ENCODE measurements at places on chromosomes 11 and 22.

DNA sequence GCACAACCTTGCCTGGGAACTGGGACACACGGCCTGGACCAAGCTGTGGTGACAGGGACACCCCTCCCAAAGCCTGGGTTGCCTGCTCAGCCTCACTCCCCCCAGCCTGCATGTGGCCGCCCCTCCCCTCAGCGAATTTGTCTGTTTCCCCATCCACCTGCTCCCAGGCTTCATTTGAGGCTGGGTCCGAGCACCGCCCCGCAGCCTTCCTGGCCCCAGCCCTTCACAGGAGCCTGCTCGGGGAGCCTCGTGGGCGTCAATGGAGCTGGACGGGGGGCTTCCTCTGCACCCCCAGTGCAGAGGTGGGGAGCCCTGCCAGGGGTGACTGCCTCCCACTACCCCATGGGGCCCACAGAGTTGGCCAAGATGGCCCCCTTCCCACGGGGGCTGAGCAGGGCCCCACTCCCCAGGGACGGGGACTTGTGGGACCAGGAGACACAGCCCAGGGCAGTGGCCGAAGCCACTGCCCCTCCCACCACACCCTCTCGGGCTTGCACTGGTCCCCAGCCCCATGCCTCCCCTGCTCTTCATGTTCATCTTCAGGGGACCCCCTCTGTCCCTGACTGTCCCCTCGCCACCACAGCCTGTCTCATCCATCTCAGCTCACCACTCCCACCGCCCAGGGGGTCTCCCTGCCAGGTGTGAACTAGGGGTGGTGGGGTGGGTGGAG lies 91.7 kb downstream of the WNT7B start:
- no peak for DNase-seq

DNA sequence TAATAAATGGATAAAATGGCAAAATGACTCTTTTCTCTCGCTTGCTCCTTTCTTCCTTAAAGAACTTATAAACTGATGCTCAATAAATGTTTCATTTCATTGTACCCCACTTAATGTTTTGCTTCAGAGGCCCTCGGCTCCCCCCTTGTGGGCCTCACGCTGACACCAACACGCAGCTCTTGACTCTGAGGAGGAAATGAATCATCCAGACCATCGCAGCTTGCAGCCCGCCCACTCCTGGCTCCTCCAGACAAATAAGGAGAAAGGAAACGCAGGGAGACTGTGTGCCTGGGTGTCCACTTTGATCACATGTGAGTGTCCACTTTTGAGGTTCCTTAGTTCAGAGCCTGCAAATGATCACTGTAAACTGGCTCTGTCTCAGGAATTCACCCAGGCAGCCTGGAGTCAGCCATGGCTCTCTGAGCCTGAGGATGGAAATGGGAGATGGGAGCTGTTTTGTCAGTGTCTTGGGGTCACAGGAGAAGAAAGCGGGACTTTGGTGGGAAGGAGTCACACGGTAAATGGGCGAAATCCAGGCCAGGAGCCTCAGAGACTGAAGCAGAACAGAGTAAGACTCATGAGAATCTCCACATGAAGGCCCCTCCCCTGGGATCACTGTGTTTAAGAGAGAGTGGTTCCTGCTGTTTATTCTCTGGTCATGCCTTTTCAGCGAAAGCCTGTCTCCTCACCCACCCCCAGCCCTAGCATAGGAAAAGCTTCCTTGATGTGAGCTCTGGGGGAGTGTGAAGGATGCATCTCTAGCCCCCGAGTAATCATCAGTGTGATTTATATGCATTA lies 96.5 kb downstream of the CWC15 start:
- DNase-seq = peak; percentile 24

GRCh38 chr11:44833877-44834452 lies 107.2 kb downstream of the TSPAN18 start:
- DNase-seq = no peak

- no peak for DNase-seq
Measured at GRCh38 chr11:77063861-77064260, 2.9 kb upstream of the CAPN5 start.

DNA sequence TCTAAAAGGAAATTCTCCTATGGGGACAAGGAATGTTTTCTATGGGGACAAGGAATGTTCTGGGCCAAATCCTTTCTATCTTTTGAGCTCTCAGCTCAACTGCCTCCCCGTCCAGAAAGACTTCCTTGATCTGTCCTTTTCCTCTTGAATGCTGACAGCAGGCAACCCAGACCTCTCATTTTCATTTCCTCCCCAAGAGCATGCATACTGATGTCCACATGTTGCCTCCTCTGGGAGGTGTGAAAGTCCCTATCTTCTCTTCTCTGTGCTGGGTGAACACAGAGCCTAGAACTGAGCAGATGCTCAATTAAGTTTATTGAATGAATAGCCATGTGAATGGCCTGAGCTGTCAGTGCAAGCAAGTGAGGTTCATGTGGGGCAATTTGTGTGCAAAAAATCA lies 331.9 kb upstream of the NARS2 start:
- no peak for DNase-seq

- no peak for DNase-seq
Measured at GRCh38 chr22:21599053-21599893, 30.5 kb downstream of the YDJC start.

GRCh38 chr11:112453601-112454577 lies 193.2 kb upstream of the PLET1 start:
- peak; percentile 21 for DNase-seq

DNA sequence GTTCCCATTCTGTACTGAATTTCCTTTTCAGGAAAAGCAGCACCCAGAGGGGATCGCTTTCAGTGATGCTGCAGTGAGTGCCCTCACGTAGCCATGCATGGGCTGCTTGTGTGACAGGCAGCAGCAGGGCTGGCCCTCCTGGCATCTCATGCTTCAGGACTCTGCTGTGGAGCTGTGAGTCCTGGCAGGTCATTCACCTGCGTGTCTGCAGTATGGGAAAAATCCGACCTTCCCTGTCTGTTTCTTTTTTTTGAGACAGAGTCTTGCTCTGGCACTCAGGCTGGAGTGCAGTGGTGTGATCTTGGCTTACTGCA lies 13.4 kb downstream of the GLB1L2 start:
- no peak for DNase-seq

- no peak for DNase-seq
Measured at GRCh38 chr11:3983101-3983500, 111.5 kb upstream of the RRM1 start.

DNA sequence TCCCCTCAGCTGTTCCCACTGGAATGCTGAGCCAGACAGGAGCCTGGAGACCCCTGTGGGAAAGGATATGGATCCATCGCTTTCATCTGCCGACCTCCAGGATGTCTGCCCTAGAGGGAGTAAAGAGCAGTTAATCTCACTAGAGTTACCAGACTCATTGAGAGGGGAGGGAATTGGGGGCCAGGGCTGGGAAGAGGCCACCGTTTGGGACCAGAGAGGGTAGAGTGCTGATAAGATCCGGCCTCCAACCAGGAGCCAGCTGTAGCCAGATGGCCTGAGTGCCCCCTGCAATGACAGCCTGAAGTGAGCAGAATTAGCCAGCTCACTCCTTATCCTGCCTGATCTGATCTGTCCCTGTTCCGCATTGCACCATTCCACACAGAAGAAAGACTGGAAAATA lies 3.7 kb upstream of the APLNR start:
- no peak for DNase-seq

DNA sequence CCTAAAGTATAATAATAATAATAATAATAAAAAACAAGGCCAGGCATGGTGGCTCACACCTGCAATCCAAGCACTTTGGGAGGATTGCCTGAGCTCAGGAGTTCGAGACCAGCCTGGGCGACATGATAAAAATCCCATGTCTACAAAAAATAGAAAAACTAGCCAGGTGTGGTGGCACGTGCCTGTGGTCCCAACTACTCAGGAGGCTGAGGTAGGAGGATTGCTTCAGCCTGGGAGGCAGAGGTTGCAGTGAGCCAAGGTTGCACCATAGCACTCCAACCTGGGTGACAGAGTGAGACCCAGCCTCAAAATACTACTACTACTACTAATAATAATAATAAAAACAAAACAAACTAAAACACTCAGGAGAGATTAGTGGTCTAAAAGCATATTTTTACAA lies 15.6 kb upstream of the ZNF280A start:
- DNase-seq = no peak

GRCh38 chr11:35507688-35508087 lies 17.7 kb downstream of the PAMR1 start:
- DNase-seq = no peak

DNA sequence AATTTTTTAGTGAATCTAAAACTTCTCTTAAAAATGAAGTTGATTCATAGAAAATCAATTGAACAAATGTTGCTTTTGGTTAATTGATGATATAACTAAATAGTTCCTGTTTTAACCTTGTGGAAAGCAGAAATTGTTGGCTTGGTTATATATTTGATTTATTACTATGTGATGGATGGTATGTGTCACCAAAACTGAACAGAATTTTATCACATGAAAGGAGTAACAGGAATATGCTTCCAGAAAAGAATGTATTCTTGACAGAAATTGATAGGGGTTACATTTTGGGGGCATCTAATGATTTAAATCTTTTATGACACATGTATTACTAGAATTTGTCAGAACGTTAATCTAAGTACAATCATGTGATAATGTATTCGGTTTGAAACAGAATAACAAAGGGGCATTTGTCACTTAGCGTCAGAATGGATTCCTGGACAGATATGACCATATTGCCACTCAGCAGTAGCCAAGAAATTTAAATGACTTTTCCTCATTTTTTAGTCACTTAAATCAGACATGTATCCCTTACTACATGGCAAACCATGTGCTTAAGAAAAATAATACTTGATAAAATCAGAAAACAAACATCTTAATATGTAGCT lies 295.2 kb downstream of the GRM5 start:
- no peak for DNase-seq

- no peak for DNase-seq
Measured at GRCh38 chr11:116112087-116112935, 608.1 kb upstream of the CADM1 start.

GRCh38 chr11:14320020-14320419 lies 39.0 kb downstream of the RRAS2 start:
- no peak for DNase-seq

DNA sequence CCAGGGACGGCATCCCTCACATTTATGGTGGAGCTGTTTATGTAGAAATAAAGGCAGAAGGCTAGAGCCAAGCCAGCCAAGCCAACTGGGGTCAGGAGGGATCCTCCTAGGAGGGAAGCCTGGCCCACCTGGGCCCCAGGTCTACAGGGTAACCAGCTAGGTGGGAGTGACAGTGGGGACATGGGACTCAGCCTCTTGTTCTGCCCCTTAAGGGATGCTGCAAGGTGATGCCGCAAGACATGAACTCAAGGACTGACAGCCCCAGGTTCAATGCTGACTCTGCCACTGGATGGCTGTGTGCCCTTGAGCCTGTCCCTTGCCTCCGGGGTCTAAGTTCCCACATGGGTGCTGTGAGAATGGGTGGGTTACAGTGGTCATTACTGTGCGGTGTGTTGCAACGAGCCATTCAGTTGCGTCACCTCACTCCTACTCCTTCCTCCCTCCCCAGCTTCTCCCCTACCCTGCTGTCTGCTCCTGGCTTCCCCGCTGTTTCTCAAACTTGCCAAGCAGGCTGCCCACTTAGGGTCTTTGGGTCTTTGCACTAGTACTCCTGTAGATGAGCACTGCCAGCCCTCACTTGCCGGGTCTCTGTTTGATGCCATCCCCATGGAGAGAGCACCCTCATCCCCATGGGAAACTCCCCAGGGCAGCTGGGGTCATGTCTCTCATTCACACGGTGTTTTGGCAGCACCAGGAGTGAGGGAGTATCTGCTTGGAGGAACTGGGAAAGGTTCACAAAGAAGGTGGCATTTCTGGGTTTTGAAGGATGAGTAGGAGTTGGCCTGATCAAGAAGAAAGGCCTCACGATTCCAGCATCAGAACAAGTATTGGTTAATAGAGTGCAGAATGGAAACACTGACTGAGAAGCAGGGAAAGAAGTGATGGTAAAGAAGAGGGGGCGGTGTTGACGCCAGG lies 43.0 kb upstream of the RTL6 start:
- DNase-seq = no peak

- no peak for DNase-seq
Measured at GRCh38 chr22:44581096-44581435, 83.0 kb upstream of the RTL6 start.

DNA sequence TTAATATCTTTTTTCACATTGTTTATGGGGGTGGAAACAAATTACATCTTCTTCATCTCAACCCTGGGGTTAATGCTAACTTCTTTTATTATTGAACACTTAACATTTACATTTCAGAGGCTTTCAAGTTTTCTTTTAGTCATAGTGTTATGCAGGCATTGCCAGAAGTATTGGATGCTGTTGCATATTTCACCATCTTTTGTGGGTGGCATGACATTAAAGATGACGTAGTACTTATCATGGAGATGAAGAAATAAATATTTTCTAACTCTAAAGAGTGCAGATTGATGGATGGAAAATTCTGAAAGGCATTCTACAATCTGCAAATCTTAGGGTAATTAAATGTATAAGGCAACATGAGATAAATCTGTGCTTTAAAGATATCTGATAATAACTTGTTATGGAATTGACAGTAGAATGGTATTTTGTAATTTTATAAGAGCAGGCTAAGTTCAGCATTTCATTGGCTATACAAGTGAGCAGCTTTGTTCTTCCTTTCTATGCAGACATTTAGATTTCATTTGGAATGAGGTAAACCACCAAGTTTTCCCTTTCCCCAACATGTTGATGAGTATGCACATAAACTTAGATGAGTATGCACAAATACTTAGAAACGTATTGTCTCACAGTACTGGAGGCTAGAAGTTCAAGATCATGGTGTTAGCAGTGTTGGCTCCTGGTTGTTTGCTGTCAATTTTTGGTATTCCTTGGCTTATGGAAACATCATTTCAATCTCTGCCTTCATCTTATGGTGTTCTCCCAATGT lies 924.4 kb downstream of the METTL15 start:
- no peak for DNase-seq

- DNase-seq = no peak
Measured at GRCh38 chr11:133403900-133404299, 128.4 kb downstream of the OPCML start.

DNA sequence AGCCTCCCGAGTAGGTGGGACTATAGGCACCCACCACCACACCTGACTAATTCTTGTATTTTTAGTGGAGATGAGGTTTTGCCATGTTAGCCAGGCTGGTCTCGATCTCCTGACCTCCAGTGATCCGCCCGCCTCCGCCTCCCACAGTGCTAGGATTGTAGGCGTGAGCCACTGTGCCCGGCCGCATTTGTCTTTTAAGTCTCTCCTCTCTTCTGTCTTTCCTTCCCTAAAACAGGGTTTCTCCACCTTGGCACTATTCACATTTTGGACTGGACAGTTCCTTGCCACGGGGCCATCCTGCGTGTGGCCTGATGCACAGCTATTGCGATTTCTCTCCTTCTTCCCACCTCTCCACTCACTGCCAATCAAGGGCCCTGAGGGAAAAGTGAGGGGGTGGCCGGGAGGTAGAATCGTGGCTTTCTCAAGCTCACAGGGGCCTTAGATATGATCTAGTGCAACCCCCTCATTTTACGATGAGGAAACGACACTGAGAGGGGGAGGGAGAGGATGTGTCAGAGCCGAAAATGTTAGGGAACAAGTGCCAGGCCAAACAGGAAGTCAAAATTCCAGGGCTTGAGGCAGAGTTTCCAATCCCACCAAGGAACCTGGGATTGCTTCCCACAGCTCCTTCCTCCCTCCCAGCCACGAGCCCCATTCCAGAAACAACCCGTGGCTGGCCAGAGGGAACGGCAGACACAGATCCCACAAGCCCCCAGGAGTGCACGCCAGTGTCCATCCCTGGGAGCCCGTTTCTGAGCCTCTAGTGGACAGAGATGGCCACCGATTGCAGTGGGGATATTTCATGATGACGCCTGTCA lies 21.2 kb downstream of the SCGB1A1 start:
- DNase-seq = no peak
